ENCODE measurements at places on chromosomes 5 and 9. TPM values are rescaled to one million over a fixed set of nuclear protein-coding genes. Genes with fewer than 3 reads are reported as not detected.

Gene ABL1
- 24.7 TPM for total RNA-seq

DNA sequence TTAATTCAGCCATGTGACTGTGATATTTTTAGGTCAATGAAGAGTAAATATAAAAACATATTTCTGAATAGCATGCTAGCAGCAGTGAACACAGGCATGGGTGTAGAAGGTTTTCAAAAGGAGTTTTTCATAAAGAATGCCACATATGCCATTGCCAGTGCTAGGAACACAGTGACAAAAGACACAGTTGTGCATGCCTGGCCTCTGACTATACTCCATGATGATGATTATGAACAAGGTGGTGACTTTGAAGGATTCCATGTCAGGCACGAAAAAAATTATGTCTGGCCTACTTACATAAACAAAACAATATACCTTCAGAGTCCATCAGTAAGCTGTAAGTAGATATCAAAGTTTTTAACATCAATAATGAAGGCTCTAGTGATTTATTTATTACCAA, 438.7 kb downstream of the TLE1 start:
- H3K4me3 ChIP-seq, result no peak overlapping the region
- no peaks in the 10 kb centered on the region for H3K36me3 ChIP-seq
- no peak overlapping the region for H3K27ac ChIP-seq
- no peak for DNase-seq

GRCh38 chr5:34409373-34409772, 246.8 kb upstream of the RAI14 start:
- no peak overlapping the region for H3K27ac ChIP-seq
- peaks cover 21% of the 10 kb centered on the region for H3K4me1 ChIP-seq
- no peaks in the 10 kb centered on the region for H3K36me3 ChIP-seq
- no peaks in the 10 kb centered on the region for H3K27me3 ChIP-seq
- no peak for DNase-seq
- no peak overlapping the region for H3K4me3 ChIP-seq

GRCh38 chr5:32572778-32573480, 12.4 kb upstream of the SUB1 start:
- no peaks in the 10 kb centered on the region for H3K4me1 ChIP-seq
- no peak for DNase-seq
- no peak overlapping the region for H3K4me3 ChIP-seq
- H3K27ac ChIP-seq, result no peak overlapping the region
- H3K27me3 ChIP-seq, result no peaks in the 10 kb centered on the region

- H3K4me3 ChIP-seq, result no peak overlapping the region
- H3K36me3 ChIP-seq, result no peaks in the 10 kb centered on the region
- no peaks in the 10 kb centered on the region for H3K27me3 ChIP-seq
- no peaks in the 10 kb centered on the region for H3K4me1 ChIP-seq
These were observed 46.3 kb upstream of the TNFSF15 start for GRCh38 chr9:114852050-114852594.

Gene NIM1K
- total RNA-seq, result 0.18 TPM

GRCh38 chr5:173686950-173687349, 70.5 kb upstream of the BOD1 start:
- H3K36me3 ChIP-seq, result no peaks in the 10 kb centered on the region
- H3K4me1 ChIP-seq, result no peaks in the 10 kb centered on the region
- H3K4me3 ChIP-seq, result no peak overlapping the region
- H3K27me3 ChIP-seq, result no peaks in the 10 kb centered on the region

DNA sequence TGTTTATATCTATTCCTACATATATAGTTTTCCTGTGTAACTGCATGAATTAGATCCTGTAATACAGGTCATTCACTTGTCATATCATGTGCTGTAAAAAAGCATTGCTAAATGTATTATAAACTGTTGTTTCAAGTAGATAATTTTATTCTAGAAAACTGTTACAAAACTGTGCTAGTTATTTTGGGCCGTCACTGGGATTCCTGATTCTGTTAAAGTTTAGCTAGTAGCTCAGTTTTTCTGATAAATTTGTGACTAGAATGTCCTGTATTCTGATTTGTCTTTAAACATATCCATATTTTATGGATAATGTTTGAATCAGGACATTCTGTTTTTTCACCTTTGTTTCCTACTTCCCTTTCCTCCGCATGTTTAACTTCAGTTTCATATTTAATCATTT, 5.4 kb downstream of the SLF1 start:
- no peaks in the 10 kb centered on the region for H3K27me3 ChIP-seq
- H3K36me3 ChIP-seq, result no peaks in the 10 kb centered on the region
- H3K4me3 ChIP-seq, result no peak overlapping the region
- DNase-seq, result no peak

Gene ARID3C
- total RNA-seq, result not detected

Gene CARD6
- total RNA-seq, result 6.6 TPM

DNA sequence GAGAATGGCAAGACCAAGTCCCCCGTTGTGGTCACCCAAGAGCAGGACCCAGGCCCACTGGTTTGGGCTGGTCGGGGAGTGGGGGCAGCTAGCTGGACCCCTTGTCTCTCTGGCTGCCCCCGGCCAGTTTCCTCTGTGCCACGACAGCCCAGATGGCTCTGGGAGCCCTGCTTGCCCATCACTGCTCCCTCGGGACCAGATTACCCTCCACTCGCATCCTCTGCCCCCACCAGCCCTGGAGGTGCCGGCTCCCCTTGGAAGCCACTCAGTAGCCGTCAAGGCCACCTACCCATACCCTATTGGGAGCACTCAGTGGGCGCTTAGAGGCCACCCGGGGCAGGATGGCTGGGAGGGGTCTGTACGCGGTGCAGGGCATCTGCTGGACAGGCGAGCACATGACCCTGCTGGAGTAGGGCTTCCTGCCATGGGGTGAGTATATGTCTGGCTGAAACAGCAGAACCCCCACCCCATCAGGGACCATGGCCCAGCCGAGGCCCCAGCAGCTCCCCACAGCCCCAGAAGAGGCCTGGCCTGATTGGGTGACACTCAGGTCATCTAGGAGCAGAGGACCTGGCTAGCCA, 70.0 kb downstream of the ZNF354C start:
- H3K36me3 ChIP-seq, result 0 out of 2 replicates have a peak, but pooled peaks cover 3% of the 10 kb centered on the region
- H3K27ac ChIP-seq, result no peak overlapping the region

DNA sequence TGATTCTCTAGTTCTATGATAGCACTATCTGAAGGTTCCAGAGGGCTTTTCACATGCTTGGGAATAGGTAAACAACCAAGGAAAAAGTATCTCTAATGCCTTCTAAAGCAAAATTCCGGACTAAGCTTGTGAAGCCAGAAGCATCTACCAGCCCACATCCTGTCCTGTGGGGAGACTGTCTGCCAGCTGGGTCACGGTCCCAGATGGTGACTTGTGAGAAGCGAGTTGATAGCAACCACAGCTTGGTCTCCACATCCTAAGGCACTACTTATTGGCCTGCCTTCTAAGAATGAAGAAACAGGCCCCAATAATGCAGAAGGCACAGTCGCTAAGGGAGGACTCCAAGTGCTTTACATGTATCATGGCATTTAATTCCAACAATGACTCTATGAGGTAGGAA, 184.1 kb upstream of the ADRA1B start:
- no peaks in the 10 kb centered on the region for H3K36me3 ChIP-seq
- H3K4me3 ChIP-seq, result no peak overlapping the region
- DNase-seq, result no peak
- no peaks in the 10 kb centered on the region for H3K4me1 ChIP-seq
- H3K27ac ChIP-seq, result no peak overlapping the region

- DNase-seq, result no peak
- H3K27ac ChIP-seq, result no peak overlapping the region
These were observed 89.2 kb downstream of the ACER2 start for GRCh38 chr9:19498015-19498414.

DNA sequence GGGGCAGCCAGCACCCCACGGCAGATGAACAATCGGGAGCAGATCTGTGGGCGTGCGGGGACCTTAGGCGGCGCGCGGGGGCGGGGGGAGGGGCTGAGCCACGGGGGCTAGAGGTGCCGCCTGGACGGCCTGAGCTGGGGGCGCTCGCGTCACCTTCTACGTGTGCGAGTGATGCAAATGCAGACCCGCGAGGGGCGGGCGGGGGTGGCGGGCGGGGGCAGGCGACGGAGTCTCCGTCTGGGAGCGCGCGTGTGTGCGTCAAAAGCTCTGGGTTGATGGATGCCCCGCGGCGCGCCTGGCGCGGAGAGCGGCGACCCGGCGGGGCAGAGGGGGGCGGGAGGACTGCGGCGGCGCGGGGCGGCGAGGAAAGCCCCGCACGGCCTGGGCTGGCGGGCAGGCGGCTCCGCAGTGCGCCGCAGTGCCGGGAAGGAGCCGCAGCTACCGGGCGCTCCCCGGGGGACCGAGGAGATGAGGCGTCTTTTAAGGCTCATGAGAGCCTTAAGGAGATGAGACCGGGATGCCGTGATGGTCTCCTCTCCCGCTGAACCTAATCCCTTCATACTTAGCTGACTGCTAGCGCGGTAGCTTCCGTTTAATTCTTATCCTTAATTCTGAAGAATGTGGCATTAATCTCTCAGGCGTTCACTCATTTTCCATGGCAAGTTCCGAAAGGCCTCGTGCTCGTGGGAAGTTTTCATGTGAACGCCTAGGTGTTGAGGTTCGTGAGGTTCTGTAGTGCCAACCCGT, 1.5 kb downstream of the SV2C start:
- H3K27me3 ChIP-seq, result peaks cover 60% of the 10 kb centered on the region
- no peak overlapping the region for H3K4me3 ChIP-seq
- peaks cover 8% of the 10 kb centered on the region for H3K4me1 ChIP-seq
- H3K27ac ChIP-seq, result no peak overlapping the region
- H3K36me3 ChIP-seq, result no peaks in the 10 kb centered on the region
- DNase-seq, result no peak

Gene C5orf58
- not detected for total RNA-seq

DNA sequence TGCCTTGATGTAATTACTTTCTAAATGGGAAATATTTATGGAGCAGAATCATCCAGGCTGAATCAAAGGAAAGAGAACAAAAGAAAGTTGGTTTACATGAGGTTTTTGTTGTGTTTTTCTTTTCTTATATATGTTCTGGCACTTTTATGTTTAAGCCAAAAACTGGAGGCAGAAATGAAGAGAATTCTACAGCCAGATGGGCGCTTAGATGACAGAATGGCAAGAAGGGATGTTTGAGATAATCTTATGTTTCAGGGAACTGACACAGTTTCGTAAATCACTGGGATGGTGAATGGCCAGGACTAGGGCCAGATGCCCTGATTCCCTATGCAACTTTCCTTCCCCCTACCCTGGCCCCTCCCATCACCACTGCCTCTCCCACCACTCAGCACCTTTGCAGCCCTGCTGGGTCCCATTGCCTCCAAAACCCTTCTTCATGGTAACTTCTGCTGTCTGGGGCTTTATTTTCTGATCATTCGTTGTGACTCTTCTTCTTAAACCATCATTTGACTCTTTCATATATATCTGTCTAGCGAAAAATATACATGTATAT, 111.8 kb downstream of the EFNA5 start:
- H3K27me3 ChIP-seq, result no peaks in the 10 kb centered on the region
- H3K36me3 ChIP-seq, result no peaks in the 10 kb centered on the region
- H3K27ac ChIP-seq, result no peak overlapping the region
- peaks cover 47% of the 10 kb centered on the region for H3K4me1 ChIP-seq
- H3K4me3 ChIP-seq, result no peak overlapping the region

DNA sequence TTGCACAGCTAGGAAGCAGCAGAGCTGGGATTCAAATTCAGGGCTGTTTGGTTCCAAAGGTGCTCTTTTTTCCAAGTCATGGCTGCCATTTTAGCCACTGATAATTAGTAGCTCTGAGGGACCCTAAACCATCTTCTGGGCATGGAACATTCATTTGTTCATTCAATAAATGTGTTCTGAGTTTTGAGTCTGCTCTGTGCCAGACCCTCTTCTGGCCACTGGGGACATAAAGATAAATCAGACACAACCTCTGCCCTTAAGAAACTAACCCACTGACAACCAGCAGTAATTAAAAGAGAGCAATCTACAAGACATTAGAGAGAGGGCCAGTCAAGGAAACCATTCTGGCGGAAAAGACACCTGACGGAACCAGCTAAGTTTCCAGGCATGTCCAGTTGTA, 2.0 kb upstream of the CPEB4 start:
- no peak overlapping the region for H3K4me3 ChIP-seq
- no peaks in the 10 kb centered on the region for H3K27me3 ChIP-seq
- H3K36me3 ChIP-seq, result peaks cover 6% of the 10 kb centered on the region
- peaks cover 48% of the 10 kb centered on the region for H3K4me1 ChIP-seq

GRCh38 chr9:8628791-8629190, 829.2 kb upstream of the DMAC1 start:
- H3K27ac ChIP-seq, result no peak overlapping the region
- no peaks in the 10 kb centered on the region for H3K4me1 ChIP-seq
- no peak for DNase-seq
- H3K27me3 ChIP-seq, result no peaks in the 10 kb centered on the region

Gene KCNMB1
- total RNA-seq, result 0.44 TPM

- no peak overlapping the region for H3K27ac ChIP-seq
- H3K4me1 ChIP-seq, result no peaks in the 10 kb centered on the region
- H3K36me3 ChIP-seq, result no peaks in the 10 kb centered on the region
- no peak for DNase-seq
These were observed 97.9 kb downstream of the CDH6 start for GRCh38 chr5:31291323-31291854.
